Fibroblast of the conjunctiva (primary cell): ENCODE measurements at places on chromosomes 1 and 21.

- DNase-seq: no peak
Measured at GRCh38 chr1:156504438-156504813, 3.9 kb upstream of the MEF2D start.

GRCh38 chr1:3332662-3333061 is 121.8 kb upstream of the ARHGEF16 start:
- DNase-seq: no peak

- DNase-seq: no peak
Measured at GRCh38 chr1:79807816-79808215, 801.3 kb upstream of the ADGRL4 start.

DNA sequence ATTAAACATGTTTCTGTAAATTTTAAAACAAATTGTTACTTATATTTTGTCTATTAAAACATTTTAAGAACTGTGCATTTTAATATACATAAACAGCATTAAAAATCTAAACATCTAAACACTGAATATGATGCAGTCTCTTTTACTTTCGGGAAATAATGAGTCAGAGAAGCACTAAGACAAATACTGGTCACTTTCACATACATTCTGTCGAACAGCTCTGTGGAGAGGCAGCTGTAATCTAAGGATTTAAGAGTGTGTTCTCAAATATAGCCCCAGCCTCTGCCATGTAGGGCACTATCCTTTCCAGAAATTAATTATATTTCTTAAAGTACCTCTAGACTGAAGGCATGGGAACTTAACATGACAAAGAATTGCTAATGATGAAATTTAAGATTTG is 89.6 kb upstream of the PTGFR start:
- no peak for DNase-seq

DNA sequence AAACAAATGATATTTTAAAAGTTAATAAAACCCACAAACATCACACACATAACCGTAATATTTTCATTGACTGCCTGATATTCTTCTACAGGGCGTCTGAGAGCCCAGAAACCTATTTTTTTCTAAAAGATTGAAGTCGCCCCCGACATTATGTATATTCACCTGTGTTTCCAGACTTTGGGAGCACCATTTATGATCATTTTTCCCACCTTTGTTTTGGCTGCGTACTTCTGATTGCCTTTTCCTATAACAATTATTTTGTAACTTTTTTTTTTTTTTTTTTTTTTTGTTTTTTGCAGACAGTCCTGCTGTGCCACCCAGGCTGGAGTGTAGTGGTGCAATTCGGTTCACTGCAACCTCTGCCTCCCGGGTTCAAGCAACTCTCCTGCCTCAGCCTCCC is 839 bp upstream of the ACBD3 start:
- no peak for DNase-seq

DNA sequence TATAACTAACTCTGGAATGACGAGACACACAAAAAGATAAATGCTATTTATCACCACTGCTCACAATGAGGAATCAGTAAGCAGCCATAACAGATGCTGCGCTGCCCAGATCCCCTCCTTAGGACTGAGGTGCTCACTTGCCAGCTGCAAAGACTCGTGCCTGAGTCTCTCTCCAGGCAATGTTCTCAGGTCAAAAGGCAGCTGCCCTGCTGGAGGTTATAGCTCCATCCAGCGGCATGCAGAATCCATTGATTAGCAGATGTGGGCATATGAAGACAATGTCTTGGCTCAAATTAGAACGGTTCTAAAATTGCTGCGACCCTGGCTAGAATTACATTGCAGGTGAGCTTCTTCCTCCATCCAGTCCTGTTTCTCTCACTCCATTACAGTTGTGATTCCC is 328.2 kb upstream of the CHRM3 start:
- DNase-seq: no peak

DNA sequence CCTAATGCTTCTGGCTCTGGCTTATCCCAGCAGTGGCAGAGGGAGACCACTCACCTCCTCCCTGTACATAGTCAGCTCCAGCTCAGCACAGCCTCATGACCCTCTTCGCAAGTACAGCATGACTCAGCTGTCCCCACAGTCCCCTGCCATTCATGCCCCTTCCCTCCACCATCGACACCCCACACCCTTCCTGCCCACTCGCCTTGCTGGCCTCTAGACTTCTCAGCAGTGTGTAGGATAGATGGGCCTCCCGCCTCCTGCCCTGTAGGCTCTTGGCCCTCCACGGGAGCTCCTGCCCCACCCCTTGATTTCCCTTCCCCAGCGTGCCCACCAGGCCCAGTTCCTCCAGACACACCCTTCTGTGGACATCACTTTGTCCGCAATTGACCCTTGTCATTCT is 9.8 kb downstream of the NPR1 start:
- no peak for DNase-seq

GRCh38 chr1:3296326-3296725 is 158.1 kb upstream of the ARHGEF16 start:
- no peak for DNase-seq
